Motor neuron (in vitro differentiated cells): ENCODE measurements at places on chromosomes 4 and X.

GRCh38 chr4:180341926-180342325 lies 1901.3 kb upstream of the TENM3 start:
- ATAC-seq, result no peak

DNA sequence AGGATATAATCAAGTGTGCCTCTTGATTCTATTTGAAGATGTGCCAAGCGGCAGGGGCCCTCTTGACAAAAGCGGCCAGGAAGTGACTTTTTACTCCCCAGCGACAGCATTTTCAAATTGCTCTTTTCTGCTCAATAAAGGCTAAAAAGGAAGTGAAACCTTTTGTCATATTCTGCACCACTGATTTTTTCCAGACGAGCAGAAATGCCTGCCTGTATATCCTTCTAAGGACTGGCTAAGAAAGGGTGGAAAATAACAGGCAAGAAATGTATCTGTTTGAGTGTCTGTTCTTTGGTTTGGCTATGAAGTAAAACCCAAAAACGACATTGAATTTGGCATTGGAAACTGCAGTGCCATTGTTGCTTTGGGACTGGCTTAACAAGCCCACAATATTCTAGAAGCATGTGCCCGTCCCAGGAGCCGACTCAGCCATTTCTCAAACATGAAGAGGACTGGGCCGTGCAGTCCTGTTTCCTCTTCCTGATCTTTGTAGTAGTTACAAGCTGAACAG lies 25.4 kb downstream of the TMSB4X start:
- ATAC-seq, result no peak

DNA sequence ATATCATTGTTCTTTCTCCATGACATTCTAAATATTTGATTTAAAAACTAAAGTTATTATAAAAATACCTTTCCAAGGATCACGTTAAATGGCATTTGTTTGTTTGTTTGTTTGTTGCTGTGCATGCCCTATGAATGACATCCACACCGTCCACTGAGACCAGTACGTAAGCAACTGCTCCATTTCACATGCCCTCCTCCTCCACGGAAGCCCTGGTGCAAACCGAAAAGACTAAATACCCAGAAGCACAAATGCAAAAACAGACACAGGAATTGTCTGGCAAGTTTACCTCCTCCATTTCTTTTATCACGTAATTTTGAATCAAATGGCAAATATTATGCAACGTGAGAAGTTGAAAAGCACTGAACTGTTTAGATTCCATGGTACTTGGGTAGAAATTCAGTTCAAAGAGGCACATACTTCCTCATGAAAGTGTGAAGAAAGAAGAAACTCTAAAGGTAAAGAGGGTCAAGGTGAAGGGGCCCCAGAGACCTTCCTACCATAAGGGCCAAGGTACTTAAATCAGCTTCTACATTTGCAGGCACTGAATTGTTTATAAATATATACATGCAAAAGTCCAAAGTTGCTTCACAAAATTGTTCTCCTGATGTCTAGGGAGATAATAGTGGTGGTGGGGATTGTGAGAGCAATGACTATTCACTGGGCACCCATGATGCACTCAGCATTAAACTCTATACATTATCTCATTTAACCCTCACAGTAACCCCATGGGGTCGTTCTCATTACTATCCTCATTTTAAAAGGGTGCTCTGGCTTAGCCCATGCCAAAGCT lies 23.4 kb downstream of the IRF2 start:
- no peak for ATAC-seq

- no peak for ATAC-seq
These were observed 2.8 kb downstream of the TBC1D14 start for GRCh38 chr4:6912441-6912840.

DNA sequence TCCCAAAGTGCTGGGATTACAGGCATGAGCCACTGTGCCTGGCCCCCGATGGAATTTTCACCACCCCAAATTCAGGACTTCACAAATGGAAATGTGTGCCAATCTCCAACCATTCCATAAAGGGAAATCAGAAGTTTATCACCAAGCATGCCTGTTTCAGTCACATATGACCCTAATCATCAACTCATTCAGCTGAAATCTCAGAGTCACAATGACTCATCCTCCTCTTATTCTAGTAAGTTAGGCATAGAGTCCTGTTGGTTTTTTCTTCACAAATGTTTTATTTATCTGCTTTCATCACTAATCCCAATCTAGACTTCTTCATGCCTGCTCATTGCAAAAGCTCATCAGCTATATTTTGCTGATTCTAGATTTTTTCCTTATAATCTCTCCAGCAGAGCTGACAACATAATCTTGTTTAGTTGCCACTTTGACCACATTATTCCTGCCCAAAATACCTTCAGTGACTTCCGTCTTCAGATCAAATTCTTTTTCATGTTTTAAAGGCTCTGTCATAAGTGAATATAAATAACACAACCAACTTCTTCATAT lies 83.3 kb downstream of the SLC7A11 start:
- ATAC-seq, result no peak

DNA sequence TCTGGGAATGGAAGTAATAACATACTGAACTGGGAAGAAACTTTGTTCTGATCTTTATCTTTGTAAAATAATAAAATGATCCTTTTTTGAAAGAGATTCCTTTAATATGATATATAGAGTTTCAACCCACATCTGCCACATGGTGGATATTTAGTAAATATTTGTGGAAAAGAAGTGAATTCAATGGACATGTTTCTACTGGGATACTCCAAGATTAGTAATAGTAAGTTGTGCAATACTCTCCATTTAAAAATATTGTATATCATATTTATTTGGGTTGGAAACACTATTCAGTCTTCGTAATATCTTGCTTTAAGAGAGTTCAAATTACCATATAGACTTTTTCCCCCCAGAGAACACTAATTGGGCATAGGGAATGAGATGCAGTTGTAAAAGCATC lies 17.8 kb upstream of the ARSJ start:
- ATAC-seq, result no peak

DNA sequence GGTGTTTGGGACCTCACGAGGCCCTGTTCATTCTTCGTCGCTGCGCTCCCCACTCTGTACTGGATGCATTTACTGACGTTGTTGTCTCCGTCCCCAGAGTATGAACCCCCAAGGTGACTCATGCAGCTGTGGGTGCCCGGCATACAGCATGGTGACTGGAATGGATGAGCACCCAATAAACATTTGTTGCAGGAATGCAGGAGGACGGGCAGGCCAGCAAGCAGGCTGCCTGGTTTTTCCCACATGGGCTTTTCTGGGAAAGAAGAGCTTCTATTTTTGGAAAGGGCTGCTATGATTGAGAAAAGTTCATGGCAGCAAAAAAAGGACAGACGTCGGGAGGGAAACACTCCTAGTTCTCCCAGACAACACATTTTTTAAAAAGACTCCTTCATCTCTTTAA lies 893 bp upstream of the SOD3 start:
- ATAC-seq, result no peak

DNA sequence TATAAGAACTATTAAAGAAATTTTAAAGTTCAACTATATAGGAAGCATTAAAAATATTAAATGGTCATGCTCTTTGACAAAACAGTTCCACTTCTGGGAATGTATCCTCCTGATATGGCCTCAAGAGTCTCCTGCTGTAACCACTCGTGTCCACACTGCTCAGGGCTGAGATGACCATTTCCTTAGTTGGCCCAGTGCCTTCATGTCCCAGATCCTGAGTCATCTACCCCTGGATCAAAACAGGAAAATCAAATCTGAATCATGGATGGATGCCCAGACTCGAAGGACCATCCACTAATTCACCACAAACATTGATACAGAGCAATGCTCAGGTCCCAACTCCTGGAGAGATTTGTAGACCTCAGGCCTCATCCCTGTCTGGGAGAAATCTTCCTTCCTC lies 44.7 kb downstream of the GPRASP3 start:
- ATAC-seq, result no peak

DNA sequence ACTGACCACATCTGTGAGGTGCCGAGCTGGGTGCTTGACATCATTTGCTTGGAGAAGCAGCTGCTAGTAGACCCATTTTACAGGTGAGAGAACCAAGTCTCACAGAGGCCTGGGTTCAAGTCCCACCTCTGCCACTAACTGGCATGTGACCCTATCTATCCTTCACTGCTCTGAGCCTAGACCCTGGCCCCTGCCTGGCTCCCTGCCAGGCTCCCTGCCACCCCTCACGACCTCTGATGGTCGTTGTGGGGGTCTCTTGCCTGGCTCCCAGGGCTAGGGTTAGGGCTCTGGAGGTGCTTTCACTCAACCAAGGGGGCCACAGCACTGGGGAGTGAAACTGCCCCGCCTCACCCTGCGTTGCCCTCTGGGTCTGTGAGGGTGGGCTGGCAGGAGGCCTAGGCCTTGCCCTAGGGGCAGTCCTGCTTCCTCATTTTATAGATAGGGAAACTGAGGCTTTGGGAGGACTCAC lies 7.2 kb upstream of the ADD1 start:
- ATAC-seq, result no peak

DNA sequence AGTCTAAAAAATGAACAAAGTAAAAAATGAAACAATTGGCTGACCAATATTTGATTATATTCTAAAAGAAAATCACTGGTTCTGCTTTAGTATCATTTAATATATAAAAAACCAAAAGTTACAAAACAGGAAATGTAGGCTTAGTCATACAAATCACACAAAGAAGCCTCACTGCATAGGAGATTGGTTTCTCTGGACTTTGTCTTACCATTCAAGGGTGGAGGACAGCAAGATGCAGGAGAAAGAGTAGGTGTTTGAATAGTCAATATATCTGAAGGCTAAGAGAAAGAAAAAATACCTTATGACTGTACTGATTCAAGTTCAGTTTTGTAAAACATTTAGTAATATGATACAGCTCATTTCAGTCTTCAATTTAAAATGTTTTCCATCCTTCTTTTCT lies 28.6 kb upstream of the TAF9B start:
- ATAC-seq, result no peak

- no peak for ATAC-seq
These were observed 22.5 kb downstream of the XIAP start for GRCh38 chrX:123882391-123882790.

- no peak for ATAC-seq
These were observed 30.5 kb upstream of the DKK2 start for GRCh38 chr4:107066621-107067020.

DNA sequence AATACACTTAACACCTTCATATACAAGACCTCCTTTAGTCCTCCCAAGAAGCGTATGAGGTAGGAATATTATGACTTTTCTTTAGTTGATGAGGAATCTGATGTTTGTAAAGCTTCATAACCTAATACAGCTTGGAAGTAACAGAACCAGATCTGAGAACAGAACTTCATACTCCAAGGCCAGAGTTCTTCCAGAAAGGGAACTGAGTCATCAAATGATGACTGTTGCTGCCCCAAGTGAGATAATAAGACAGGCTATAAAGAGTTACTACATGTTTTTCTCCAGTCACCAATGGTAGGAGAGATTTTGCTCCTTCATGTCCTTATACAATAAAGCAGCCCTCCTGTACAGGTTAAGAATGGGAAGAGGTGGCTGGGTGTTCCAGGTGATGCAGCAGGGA lies 74.3 kb upstream of the ANXA3 start:
- no peak for ATAC-seq

- no peak for ATAC-seq
These were observed 601.4 kb upstream of the ACTRT1 start for GRCh38 chrX:128653524-128654060.

DNA sequence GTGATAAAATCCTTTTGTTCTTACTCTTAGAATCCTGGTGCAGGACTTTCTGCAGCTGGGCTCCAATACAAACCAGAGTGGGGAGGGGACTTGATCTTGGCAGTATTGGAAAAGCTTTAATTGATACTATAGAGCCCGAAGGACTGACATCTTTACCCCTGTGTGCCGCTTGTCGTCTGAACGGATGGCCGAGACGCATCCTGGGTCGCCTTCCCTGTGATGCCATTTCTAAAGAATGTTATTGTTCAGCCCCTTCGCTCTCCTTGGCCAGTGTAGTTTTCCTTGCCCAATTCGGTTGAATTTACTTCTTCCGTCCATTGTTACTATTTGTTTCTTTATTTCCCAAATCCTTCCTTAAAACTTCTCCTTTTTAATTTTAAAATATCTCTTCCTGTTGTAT lies 80.9 kb downstream of the CLDN34 start:
- ATAC-seq, result no peak

DNA sequence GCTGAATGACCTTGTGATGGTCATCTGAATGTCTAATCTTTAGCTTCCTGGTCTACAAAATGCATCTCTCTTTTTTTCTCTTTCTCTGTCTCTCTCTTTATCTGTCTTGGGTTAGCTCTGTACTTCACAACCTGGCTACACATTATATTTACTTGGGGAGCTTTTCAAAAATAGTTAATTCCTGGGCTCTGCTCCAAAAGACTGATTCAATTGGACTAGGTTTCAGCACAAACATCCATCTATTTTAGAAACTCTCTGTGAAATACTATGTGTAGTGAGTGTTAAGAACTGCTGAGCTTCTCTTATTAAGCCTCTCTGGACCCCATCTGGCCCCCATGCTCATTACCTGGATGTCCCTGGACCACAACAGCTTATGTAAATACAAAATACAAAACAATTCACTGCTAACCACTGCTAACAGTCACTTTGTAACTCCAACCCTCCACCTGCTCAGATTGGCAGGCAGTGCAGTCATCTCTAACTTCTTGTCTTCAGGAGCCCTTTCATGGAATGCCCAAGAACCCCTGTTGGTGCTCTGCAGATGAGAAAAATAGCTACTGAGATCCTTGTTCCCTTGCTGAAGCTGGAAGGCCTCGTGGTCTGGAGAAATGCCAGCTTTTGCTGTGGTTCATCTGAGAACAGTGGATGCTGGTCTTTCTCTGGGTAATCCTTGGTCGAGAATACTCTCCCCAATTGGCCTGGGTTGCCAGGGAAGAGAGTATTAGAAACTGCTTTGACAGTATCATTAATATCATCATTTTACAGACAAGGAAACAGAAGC lies 14.8 kb upstream of the BOD1L1 start:
- ATAC-seq, result no peak

DNA sequence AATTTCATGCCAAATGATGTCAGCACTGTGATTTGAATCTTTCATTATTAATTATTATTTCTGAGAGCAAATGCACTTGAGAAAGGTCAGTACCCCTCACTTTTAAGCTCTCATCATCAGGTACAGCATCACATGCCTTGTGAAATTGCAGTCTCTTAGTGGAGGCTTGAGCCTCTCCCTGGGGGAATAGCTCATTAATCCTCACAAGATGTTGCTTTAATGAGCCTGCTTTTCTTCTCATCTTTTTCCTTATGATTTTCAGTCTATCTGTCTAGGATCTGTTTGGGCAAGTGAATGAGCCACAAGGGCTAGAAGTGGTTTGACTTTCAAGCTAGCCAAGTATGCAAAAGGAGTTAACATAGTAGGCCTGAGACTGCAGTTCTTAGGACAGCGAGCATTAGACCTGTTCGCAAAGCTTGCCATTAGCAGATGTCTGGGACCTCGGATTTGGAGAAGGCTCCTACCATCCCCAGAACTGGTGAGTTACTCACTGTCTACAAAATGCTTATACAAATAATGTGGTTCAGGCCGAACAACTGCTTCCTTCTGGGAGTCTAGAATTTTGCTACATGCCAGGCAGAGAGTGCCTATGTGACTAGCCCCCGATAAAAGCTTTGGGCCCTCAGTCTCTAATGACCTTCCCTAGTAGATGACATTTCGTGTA lies 174.5 kb downstream of the IL15 start:
- no peak for ATAC-seq

DNA sequence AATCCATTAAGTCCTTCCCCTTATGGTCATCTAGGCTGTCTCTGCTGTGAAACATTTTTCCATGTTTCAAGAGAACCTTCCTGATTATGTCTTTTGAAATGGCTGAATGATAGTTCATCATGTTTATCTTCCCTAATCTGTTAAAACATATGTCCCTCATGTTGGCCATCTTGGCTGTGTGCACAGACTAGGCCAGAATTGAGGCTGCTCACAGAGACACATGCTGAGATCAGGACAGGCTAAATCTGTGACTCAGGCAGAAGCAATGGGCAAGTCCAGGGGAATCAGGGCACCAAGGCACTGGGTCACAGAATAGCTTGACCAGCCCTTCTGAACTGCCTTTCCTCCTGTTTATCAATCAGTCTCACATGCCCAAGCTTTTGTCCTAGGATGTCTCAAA lies 78.3 kb downstream of the FHDC1 start:
- ATAC-seq, result no peak
